ENCODE measurements at places on chromosomes 13 and 19.

DNA sequence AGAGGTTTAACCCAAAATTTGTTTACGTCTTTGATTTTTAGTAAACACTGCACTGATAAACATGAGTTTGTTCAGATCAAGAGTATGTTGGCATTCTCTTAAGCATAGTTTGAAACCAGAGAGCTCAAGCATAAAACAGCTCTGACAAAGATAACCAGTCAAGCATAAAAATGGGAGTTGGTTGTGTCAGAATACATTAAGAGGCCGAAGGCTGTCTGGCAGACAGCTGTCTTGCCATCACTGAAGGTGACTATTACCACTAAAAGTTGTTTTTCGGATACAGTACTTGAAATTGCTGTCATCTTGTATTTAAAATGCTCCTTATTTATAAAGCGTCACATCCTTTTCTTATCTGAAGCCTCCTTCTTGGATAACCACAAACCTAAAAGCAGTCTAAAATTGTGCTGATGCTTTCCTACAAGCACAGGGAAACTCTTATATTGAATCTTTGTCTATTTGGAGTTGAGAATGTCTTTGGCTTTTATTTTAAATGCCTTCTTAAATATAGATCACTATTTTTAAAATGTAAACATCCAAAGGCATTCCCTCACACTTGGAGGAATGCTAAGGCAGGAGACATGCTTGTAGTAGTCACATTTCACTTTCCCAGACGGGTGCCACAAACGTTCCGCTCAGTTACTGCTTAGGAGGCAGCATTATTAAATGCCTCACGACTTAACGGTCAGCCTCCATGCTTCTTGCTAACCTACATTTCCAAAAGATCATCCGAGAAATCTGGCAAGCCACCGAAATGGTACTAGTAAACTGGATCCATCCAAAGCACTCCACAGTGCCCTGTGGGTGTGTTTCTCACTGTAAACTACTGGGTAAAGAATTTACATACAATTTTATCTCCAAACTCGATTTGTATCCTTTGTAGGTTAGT lies 1.5 kb downstream of the SMAD9 start:
- DNase-seq: peak; percentile 47

DNA sequence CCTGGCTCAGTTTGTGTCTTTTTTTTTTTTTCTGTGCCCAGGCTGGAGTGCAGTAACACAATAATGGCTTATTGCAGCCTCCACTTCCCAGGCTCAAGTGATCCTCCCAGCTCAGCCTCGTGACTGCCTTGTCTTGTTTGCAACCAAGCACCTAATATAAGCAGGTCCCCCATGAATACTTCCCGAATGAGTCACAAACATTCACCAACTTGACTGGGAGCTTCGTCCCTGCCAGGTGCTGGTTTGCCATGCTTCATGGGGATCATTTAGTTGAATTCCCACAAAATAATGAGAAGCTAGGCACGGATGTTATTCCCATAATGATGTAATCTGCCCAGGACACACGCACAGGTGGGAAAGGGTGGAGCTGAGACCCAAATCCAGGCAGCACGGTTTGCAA lies 176.5 kb downstream of the CACNA1A start:
- DNase-seq: no peak

- DNase-seq: no peak
Measured at GRCh38 chr13:52447815-52448552, 2.5 kb downstream of the VPS36 start.

DNA sequence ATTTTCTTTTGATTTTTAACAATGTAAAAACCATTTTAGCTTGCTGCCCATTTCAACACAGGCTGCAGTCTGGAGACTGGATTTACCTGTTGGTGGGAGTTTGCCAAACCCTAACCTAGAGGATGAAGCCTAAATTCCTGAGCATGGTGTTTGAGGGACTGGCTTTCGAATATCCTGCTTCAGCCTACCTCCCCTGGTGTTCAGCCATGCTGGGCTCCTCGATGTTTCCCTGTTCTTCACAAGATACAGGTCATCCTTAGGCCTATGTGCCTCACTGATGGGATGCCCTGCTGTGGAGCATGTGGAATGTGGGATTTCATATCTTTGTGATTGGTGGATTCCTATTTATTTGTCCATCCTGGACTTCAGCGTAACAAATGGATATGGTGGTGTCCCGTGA lies 20.4 kb upstream of the ERCC5 start:
- DNase-seq: no peak

- no peak for DNase-seq
Measured at GRCh38 chr13:44921246-44921877, 67.9 kb downstream of the NUFIP1 start.

DNA sequence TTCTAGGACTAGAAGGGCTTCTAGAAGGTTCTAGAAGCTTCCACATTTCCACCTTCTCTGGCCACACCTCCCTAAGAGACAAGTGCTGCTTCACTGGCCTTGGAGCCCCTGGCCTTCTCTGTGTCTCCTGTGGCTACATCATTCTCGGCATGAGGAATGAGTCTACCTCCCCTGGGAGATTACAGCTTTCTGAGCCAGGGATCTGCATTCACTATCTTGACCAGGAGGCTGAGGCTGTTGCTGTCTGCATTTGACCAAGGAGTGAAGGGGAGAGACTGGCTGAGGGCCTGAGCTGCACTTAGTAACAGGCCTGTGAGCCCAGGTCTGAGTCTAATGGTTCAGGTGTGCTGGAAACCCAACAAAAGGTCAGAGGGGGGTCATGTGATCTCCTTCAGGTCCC lies 5.3 kb downstream of the CPAMD8 start:
- no peak for DNase-seq

DNA sequence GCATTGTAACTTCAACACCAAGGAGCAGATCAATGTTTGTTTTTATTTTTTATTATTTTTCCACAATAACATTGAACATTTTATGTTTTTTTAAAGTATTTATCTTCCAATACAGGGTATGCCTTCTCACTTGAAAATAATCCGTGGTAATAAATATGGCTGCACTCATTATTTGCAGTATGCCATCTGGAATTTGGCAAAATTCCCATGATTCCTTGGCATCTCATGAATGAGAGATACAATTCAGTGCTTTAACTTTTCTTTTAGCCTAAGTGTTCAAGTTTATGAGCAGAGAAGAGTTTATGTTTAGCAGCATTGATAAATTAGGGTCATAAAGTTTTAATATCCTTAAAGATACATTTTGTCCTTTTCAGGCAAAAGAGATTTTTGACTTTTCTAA lies 1109.6 kb upstream of the ATXN8OS start:
- no peak for DNase-seq

- no peak for DNase-seq
Measured at GRCh38 chr19:1018932-1019615, 1.8 kb downstream of the TMEM259 start.

- DNase-seq: no peak
Measured at GRCh38 chr19:50893047-50893736, 18.0 kb downstream of the KLK4 start.

- DNase-seq: no peak
Measured at GRCh38 chr13:102694937-102695336, at the start of gene METTL21C. METTL21C (minus strand) TSS chr13:102695044; CDS start chr13:102694498, 546 bp downstream.

- DNase-seq: no peak
Measured at GRCh38 chr19:5153601-5154128, 184.8 kb downstream of the KDM4B start.

DNA sequence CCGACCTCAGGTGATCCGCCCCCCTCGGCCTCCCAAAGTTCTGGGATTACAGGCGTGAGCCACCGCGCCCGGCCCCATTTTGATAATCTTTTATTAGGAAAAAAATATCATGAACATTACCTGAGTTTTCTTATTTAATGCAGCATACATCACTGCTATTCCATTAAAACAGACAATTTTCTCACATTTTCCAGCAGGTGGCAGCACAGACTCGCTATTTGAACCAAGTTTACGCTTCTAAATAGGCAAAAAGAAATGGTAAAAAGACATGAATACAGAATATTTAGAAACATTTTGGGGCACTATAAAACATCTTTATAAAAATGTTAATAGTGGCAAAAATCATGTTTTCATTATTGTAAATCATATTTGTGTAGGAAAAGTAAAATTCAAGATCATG lies 903.1 kb downstream of the SLITRK6 start:
- peak; percentile 54 for DNase-seq

- no peak for DNase-seq
Measured at GRCh38 chr13:47133011-47133445, 236.2 kb upstream of the HTR2A start.

GRCh38 chr13:30702006-30702405 lies 33.3 kb upstream of the ALOX5AP start:
- DNase-seq: no peak

DNA sequence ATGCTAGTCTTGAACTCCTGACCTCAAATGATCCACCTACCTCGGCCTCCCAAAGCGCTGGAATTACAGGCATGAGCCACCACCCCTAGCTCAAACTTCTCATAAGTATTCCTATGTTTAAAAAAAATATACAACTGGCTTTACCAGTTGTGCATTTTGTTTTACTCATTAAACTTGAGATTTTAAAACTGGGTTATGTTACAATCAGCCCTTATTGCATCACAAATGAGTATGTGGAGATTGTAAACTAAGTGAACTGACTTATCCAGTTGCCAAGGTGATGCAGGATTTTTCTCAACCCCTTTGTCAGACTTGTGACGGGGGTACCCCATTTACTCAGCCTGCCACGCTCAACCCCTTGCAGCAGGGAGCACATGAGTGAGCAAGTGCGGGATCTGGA lies 14.4 kb upstream of the GTF2F2 start:
- no peak for DNase-seq

- DNase-seq: no peak
Measured at GRCh38 chr19:16026756-16027155, 49.5 kb upstream of the TPM4 start.

DNA sequence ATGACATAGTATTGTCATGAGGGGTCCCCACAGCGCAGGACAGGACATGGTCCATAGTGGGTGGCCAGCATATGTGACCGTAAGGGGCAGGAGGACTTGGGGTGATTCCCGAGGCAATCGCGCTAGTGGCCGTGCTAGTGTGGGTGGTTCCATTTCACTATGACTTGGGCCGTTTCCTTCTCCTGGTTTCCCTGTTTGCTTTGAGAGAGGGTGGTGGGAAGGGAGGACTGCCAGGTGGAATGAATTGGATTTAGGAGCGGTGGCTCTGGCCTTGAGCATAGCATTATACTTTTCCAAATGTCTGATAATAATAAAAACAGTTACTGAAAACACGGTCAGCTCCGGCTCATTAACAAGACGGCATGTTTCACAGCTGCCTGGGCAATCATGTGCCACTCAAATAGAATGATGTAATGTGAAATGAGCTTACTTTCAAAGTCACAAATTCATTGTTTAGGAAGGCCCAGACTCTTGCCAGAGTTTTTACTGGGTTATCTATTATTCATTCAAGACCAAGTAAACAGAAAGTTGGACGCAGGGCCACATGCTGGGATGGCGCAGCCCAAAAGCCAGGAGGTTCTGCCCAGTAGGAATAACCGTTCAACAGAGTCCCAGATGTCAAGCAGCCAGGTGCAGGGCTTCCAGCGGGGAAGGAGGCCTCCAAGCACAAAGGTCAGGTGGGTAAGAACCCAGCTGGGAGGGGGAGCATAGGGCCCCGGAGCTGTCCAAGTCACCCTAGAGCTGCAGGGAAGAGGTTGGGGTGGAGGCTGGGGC lies 19.6 kb upstream of the SLC15A1 start:
- no peak for DNase-seq

Measured in NCI-H1092 treated with DMSO at 0.1 percent for 48 hours (cell line).